Pancreas (tissue), 10 donors: ENCODE measurements at places on chromosomes 12 and 14. TPM values are rescaled to one million over a fixed set of nuclear protein-coding genes. Genes with fewer than 3 reads are reported as not detected.

GRCh38 chr14:25110106-25110505, 60.2 kb upstream of the STXBP6 start:
- H3K36me3 ChIP-seq: no peaks in the 10 kb centered on the region
- no peaks in the 10 kb centered on the region for H3K4me1 ChIP-seq
- no peak overlapping the region for H3K27ac ChIP-seq
- no peak for DNase-seq
- no peaks in the 10 kb centered on the region for H3K27me3 ChIP-seq

The FLVCR2 gene
- 1.3 TPM for total RNA-seq

- DNase-seq: no peak
- H3K27ac ChIP-seq: no peak overlapping the region
- H3K4me1 ChIP-seq: no peaks in the 10 kb centered on the region
Measured at GRCh38 chr14:38385343-38385742, 129.4 kb upstream of the CLEC14A start.

GRCh38 chr12:20507711-20508110, 139.4 kb downstream of the PDE3A start:
- no peak overlapping the region for H3K4me3 ChIP-seq
- no peaks in the 10 kb centered on the region for H3K27me3 ChIP-seq
- no peak for DNase-seq
- no peak overlapping the region for H3K27ac ChIP-seq
- no peaks in the 10 kb centered on the region for H3K36me3 ChIP-seq

DNA sequence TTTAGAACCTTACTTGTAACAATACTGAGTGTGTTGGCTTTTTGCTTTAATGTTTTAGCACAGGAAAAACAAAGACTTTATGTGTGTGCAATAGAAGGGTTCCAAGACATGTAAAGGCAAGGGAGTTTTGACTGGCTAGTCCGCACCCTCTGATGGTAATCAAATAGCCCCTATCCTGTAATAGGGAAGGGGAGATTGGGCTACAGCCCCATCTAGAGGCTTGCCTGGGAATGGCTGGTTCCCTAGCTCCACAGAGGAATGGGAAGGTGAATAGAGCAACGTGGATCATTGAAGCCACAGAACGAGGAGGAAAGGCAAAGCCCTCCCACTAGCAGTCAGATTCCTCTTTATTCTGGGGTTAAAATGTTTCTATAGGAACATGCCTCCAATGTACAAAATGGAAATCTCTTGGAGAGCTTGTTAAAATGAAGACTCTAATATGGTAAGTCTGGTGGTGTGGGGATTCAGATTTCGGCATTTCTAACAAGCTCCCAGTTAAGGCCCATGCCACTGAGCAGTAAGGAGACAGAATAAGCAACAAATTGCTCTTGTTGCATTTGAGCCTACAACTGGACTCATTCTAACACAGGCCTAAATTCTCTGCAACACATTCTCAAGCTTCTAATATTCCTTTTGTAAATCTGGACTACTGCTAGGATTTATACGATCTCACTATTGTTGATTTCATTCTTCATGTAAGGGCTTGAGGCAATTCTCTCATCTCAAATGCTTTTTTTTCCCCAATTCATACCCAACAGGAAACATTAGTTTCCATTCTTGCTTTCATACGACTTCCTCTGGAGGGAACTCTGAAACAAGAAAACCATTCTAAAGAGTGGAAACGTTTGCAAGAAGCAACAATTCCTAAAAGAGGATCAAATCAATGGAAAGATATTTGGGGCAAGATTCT, 57.1 kb downstream of the NIN start:
- DNase-seq: peak; percentile 69
- H3K4me1 ChIP-seq: peaks cover 55% of the 10 kb centered on the region
- H3K4me3 ChIP-seq: no peak overlapping the region
- H3K36me3 ChIP-seq: no peaks in the 10 kb centered on the region

The CLEC4A gene
- total RNA-seq: 0.39 TPM

GRCh38 chr14:71703477-71703876, 228.8 kb upstream of the RGS6 start:
- no peaks in the 10 kb centered on the region for H3K4me1 ChIP-seq
- no peaks in the 10 kb centered on the region for H3K36me3 ChIP-seq
- no peak overlapping the region for H3K4me3 ChIP-seq
- DNase-seq: no peak
- no peaks in the 10 kb centered on the region for H3K27me3 ChIP-seq

- no peaks in the 10 kb centered on the region for H3K36me3 ChIP-seq
- no peak for DNase-seq
- H3K27ac ChIP-seq: no peak overlapping the region
Measured at GRCh38 chr12:87931812-87932211, 97.4 kb downstream of the C12orf50 start.

GRCh38 chr12:49985981-49986380, 13.2 kb downstream of the AQP6 start:
- H3K27ac ChIP-seq: no peak overlapping the region
- no peaks in the 10 kb centered on the region for H3K36me3 ChIP-seq
- no peak for DNase-seq
- no peaks in the 10 kb centered on the region for H3K4me1 ChIP-seq

The MGP gene
- 82.5 TPM for total RNA-seq

GRCh38 chr14:100407376-100408102, 84.4 kb downstream of the SLC25A47 start:
- H3K27me3 ChIP-seq: no peaks in the 10 kb centered on the region
- H3K27ac ChIP-seq: no peak overlapping the region
- peaks cover 35% of the 10 kb centered on the region for H3K4me1 ChIP-seq
- DNase-seq: no peak
- no peaks in the 10 kb centered on the region for H3K36me3 ChIP-seq

- no peaks in the 10 kb centered on the region for H3K4me1 ChIP-seq
- DNase-seq: no peak
- H3K36me3 ChIP-seq: no peaks in the 10 kb centered on the region
- no peak overlapping the region for H3K27ac ChIP-seq
- no peak overlapping the region for H3K4me3 ChIP-seq
Measured at GRCh38 chr14:37186865-37187264, 10.9 kb upstream of the MIPOL1 start.

- H3K4me1 ChIP-seq: no peaks in the 10 kb centered on the region
- H3K27ac ChIP-seq: no peak overlapping the region
Measured at GRCh38 chr12:109446869-109447268, 30.2 kb downstream of the KCTD10 start.

The PMEL gene
- 2.4 TPM for total RNA-seq

The FOXN4 gene
- total RNA-seq: not detected

The RPS6KL1 gene
- 4.0 TPM for total RNA-seq

DNA sequence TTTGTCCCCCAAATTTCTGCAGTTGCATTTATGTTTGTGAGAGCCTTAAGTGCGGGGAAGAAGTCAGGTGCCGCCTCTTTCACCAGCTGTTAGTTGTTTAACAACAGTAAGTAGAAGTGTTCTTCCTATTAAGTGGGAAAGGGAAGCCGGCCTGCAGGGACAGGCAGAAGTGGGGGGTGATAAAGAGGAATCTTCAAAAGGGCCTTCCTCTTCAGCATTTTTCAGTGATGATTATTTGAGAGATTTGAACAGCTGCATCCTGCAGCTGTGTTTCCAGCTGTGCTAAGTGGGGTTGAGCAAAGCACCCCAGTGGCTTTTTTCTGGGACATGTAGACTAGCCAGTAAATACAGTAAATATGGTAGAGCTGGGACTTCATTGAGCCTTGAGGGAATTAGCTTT, 32.1 kb upstream of the SLC38A1 start:
- no peak overlapping the region for H3K27ac ChIP-seq
- no peak overlapping the region for H3K4me3 ChIP-seq
- H3K4me1 ChIP-seq: no peaks in the 10 kb centered on the region
- peak; percentile 16 for DNase-seq

The GLS2 gene
- 32.2 TPM for total RNA-seq

DNA sequence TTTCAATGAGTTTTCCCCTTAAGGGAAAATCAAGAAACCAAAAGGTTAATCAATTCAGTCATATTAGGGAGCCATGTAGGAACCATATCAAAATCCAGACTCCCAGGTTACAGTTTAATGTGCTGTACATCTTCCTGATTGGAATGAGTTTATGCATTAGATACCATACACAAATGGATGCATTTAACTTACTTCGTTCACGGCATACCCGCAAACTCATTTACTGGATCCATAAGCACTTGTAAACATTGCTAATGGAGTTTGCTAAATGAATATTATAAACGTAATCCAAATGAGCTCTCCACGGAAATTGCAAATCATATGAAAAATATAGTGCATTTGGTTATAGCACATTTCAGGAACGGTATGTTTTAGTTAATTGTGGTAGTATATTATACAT, 228.9 kb upstream of the G2E3 start:
- H3K36me3 ChIP-seq: no peaks in the 10 kb centered on the region
- no peaks in the 10 kb centered on the region for H3K4me1 ChIP-seq
- H3K4me3 ChIP-seq: no peak overlapping the region
- no peak for DNase-seq
- no peaks in the 10 kb centered on the region for H3K27me3 ChIP-seq
